ENCODE measurements at places on chromosomes 11 and 22. TPM values are rescaled to one million over a fixed set of nuclear protein-coding genes. Genes with fewer than 3 reads are reported as not detected.

- no peak for DNase-seq
- H3K36me3 ChIP-seq, result no peaks in the 10 kb centered on the region
- no peaks in the 10 kb centered on the region for H3K27me3 ChIP-seq
- no peak overlapping the region for H3K4me3 ChIP-seq
Observed at GRCh38 chr11:134049303-134049702, 19.6 kb upstream of the JAM3 start.

Gene PACSIN3
- 67.0 TPM for total RNA-seq

- no peak overlapping the region for H3K27ac ChIP-seq
- no peaks in the 10 kb centered on the region for H3K4me1 ChIP-seq
- no peak overlapping the region for H3K4me3 ChIP-seq
- peaks cover 66% of the 10 kb centered on the region for H3K36me3 ChIP-seq
- DNase-seq, result no peak
Observed at GRCh38 chr11:971092-971690, 45.5 kb downstream of the AP2A2 start.

GRCh38 chr11:37449146-37449545 lies 851.1 kb upstream of the RAG2 start:
- H3K4me3 ChIP-seq, result no peak overlapping the region
- H3K36me3 ChIP-seq, result no peaks in the 10 kb centered on the region
- H3K27ac ChIP-seq, result no peak overlapping the region
- H3K27me3 ChIP-seq, result no peaks in the 10 kb centered on the region
- peak; percentile 66 for DNase-seq
- H3K4me1 ChIP-seq, result no peaks in the 10 kb centered on the region

- H3K36me3 ChIP-seq, result no peaks in the 10 kb centered on the region
- H3K4me1 ChIP-seq, result peaks cover 14% of the 10 kb centered on the region
Observed at GRCh38 chr11:44305470-44306051, 4.4 kb downstream of the ALX4 start.

Gene SDHAF2
- total RNA-seq, result 34.6 TPM

Gene KRTAP5-11
- not detected for total RNA-seq

Gene OR4C45
- not detected for total RNA-seq

DNA sequence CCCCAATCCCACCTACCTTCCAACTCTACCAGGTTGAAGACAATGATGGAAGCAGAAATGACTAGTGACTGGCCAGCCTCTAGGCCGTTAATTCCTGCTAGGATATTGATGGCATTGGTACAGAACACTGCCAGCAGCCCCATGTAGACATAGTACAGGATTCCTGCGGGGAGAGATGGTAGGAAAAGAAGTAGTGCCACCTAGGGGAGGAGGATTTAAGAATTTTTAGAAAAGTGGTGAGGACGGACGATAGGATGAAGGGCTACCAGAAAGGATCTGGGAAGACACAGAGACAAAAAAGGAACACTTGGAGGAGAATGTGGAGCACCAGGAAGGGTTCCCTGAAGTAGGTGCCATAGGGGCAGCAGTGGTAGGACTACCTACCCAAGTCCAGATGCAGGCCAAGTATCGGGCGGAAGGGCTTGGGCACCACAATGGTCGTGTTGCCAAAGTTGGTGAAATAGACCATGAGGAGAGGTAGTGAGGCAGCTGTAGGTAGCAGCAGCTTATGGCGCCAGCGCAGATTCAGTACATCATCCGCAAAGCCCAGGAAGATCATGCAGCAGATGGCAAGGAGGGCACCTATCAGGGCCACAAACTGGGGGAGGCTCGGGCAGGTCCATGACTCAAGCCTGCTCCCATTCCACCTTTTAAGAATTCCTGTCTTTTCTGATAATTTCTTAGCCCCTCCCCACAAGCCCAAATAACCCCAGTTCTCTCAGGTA lies 1.2 kb downstream of the DPAGT1 start:
- H3K36me3 ChIP-seq, result peaks cover 46% of the 10 kb centered on the region
- peak overlapping the region; percentile 99 for H3K27ac ChIP-seq
- peak; percentile 67 for DNase-seq
- peaks cover 16% of the 10 kb centered on the region for H3K4me1 ChIP-seq

Gene SMTNL1
- total RNA-seq, result not detected

DNA sequence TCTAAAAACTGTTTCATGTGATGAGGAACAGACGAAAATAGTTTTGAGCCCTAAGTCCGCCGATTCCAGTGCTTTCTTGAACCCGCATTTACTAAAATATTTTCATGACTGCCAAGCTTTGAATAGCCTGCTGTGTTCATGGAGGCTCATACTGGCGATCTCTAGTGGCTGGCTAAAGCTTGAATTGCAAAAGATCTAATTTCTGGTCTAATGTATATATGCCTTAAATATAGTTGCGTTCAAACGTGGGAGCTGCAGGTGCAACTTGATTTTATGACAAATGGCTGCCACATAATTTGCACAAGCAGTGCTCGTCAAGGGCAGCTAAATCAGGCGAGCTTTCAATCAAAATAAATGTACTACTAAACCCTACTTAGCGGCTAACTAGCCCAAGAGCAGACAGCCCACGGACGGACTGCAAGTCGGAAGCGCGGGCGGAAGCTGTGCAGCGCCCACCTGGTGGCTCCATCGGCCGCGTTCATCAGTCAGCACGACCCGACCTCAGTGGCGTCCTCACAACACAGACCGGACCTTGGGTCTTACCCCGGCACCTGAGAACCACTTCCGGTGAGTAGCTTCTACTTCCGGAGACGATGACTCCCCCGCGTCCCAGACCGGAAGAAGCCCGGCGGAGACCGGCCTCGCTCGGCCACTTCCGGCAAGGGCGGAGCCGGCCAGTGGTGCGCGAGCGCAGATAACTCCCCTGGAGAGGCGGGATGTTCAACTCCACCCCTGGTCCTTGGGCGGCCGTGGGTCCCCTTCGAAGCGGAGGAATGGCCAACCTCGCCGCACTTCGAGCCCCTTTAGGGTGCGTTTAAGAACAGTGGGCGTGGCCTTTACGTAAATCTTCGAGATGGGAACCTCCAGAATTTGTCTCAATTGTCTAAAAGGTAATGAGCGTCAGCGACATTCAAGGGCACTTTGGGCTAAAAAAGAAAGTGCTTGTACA lies 6.1 kb downstream of the RPL27A start:
- H3K36me3 ChIP-seq, result peaks cover 93% of the 10 kb centered on the region
- peak overlapping the region; percentile 75 for H3K4me3 ChIP-seq
- peak overlapping the region; percentile 87 for H3K27ac ChIP-seq
- peak; percentile 97 for DNase-seq
- no peaks in the 10 kb centered on the region for H3K27me3 ChIP-seq
- H3K4me1 ChIP-seq, result peaks cover 33% of the 10 kb centered on the region

DNA sequence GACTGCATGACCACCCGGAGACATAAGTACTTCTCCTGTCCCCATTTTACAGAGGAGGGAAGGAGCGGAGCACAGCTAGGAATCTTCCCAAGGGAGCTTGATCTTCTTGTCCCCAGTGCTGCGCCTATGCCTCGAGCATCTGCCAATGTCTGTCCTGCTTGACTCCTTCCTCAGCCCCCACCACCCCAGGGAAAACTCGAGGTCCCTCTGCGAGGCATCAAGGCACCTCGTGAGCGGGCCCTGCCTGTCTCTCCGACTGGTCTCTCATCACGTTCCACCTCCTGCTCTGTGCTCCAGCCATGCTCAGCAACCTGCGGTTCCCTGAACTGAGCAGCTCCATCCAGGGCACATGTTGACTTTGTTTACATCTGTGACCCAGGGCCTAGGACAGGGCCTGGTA lies 2.5 kb downstream of the NCF4 start:
- H3K27me3 ChIP-seq, result peaks cover 31% of the 10 kb centered on the region
- H3K4me1 ChIP-seq, result peaks cover 14% of the 10 kb centered on the region
- H3K4me3 ChIP-seq, result no peak overlapping the region
- no peak overlapping the region for H3K27ac ChIP-seq
- no peaks in the 10 kb centered on the region for H3K36me3 ChIP-seq

Gene PIH1D2
- total RNA-seq, result 2.0 TPM

DNA sequence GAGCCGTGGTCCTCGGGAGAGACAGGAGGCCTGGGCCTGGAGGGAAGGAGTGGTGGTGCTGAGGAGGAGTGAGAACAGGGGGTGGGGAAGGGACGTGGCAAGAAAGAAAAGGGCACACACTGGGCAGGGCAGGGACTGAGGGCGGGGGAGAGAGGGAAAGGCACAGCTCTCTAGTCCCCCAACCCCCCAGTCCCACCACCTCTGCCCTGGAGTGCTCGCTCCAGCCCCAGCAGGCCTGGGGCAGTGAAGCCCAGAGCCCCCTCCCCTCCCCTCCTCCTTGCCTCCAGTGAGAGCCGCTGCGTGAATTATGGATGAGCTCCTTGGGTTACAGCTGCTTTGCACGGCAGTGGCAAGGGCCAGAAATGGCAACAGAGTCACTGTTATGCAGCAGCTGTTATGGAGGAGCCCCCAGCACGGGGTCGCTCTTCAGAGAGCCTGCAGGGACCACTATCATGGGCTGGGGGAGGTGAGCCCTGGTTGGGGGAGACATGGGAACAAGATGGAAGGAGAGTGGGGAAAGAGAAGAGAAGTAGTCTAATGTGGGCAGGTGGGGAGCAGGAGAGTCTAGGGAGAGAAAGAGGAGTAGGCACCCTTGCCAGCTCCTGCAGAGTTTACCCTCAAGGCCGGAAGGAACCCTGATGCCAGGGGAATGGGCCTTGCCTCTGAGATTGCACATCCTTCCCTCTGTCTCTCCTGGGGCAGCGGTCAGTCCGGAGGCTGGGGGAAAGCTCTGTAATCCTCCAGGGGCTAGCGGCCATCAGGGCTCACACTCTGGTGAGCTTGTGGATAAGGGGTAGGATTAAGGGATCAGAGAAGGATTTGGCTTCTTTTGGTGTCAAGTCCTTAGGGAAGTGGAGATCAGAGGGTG lies 3.6 kb downstream of the RTN4RL2 start:
- no peaks in the 10 kb centered on the region for H3K36me3 ChIP-seq
- no peak overlapping the region for H3K4me3 ChIP-seq
- peaks cover 11% of the 10 kb centered on the region for H3K4me1 ChIP-seq
- DNase-seq, result no peak

Gene POTEH
- not detected for total RNA-seq

DNA sequence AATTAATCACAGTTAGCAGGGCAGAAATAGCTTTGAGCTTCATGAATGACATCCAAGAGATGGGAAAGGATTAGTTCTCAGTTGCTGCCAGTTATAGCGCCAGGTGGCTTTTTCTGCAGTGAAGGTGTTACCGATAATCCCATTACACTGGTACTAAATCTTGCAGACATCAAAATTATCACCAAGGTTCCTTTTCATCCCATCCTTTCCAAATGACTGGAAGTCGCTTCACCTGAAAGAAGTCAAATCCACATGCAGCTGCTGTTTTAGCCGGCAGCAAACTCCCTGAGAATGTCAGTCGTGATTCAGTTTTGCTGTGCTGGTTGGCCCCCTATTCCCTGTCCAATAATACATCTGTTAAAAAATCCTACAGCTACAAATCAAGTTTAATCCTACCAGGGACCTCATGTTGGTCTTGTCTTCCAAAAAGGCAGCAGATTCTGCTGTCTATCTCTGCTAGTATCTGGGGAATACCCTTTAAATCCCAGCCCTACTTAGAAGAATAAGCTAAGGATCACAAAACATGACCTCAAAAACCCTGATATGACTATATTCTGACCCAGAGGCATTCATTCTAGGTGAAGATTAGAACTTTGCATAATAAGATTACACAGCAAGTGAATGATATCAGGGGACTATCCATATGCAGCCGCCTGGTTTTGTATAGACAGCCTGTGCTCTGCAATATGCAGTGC lies 31.7 kb downstream of the IMMP1L start:
- no peaks in the 10 kb centered on the region for H3K27me3 ChIP-seq
- H3K27ac ChIP-seq, result no peak overlapping the region
- DNase-seq, result no peak
- H3K36me3 ChIP-seq, result no peaks in the 10 kb centered on the region

Gene MEI1
- total RNA-seq, result not detected

GRCh38 chr22:30425616-30426387 lies at the start of gene MTFP1:
Gene MTFP1 (plus strand): TSS chr22:30425768. CDS start chr22:30425880, 112 bp downstream.
- no peaks in the 10 kb centered on the region for H3K27me3 ChIP-seq
- peak within 1 kb of the TSS; percentile 90 for H3K4me3 ChIP-seq
- H3K27ac ChIP-seq, result peak within 1 kb of the TSS; percentile 97
- DNase-seq, result peak; percentile 69
- peaks cover 33% of the 10 kb centered on the region for H3K36me3 ChIP-seq
- H3K4me1 ChIP-seq, result peaks cover 37% of the 10 kb centered on the region

DNA sequence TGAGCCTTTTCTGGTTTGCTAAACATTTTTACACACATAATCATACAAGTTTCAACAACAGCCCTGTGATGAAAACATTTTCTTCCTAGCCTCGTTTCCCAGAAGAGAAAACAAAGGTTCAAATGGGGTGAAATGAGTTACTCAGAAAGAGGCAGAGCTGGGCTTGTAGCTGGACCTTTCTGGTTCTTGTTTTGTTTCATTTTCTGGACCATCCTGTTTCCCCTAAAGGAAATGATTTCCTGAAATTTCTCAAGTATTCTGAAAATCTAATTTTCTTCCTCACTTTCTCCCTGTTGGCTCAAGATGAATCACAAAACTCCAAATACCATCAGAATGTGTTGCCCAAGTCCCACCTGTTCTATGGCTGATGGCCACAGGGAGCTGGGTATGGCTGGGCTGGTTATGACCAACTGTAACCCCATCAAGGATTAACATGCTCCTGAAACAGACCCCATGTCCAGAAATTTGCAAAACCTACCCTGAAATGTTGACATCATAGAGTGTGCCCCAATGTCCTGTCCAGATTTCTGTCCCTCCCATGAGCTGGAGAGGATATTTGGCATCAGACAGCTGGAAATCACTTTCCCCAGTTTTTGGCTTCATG lies 6.7 kb upstream of the APOL4 start:
- no peaks in the 10 kb centered on the region for H3K36me3 ChIP-seq
- no peak overlapping the region for H3K4me3 ChIP-seq
- peaks cover 46% of the 10 kb centered on the region for H3K27me3 ChIP-seq
- DNase-seq, result no peak

GRCh38 chr11:27459191-27459590 lies 13.4 kb downstream of the LGR4 start:
- H3K36me3 ChIP-seq, result no peaks in the 10 kb centered on the region
- H3K4me3 ChIP-seq, result no peak overlapping the region
- no peak overlapping the region for H3K27ac ChIP-seq
- H3K4me1 ChIP-seq, result peaks cover 40% of the 10 kb centered on the region
- no peak for DNase-seq
- no peaks in the 10 kb centered on the region for H3K27me3 ChIP-seq

DNA sequence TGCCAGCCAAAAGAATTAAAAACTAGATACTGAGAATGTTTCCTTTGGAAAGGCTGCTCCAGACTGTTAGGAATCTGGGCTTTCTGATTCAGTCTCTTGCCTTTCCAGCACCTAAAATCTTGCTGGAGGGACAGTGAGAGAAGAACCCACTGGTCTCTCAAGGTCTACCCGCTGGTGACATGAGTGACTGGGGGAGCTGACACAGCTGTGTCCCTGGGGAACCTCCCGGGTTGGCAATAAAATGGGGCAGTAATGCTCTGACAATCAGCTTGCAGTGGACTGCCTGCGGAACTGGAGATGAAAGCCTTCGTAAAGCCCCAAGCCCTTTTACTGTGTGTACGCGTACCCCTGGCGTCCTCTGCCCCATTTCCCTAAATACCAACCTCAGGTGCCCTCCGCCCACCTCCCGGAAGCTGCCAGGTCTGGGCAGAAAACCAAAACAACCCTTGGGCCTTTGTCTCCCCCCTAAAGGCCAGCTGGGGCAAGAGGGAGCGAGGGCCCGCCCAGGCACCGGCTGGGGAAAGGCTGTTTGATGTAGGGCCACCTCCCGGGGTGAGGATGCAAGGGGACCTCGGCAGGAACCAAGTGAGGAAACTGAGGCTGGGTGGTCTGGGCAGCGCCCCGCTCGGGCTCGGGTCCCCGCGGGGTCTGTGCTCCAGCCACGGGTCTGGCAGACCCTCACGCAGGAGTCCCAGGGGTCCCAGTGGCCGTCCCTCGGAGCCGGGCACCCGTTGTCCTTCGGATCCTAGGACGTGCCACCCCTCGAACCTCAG lies 741 bp downstream of the CARS1 start:
- peaks cover 15% of the 10 kb centered on the region for H3K4me1 ChIP-seq
- H3K27me3 ChIP-seq, result no peaks in the 10 kb centered on the region
- DNase-seq, result peak; percentile 33
- peaks cover 28% of the 10 kb centered on the region for H3K36me3 ChIP-seq
- H3K4me3 ChIP-seq, result peak overlapping the region; percentile 96

Gene SCGB1D2
- total RNA-seq, result not detected
